ENCODE measurements at places on chromosomes 12 and 14.

DNA sequence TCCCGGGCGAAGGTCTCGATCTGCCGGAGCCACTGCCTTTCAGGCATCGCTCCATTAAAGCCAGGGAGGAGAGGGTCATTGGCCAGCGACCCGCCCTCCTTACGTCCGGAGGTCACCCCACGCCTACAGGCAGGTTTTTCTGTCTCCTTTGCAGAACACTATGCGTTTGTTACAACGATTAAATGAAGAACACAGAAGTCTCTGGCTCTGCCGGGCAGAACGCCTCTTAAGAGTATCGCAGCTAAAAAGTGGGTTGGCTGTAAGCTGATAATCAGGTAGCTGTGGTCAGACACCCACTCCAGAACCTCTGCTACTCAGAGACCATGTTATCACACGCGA, 15.0 kb downstream of the OTX2 start:
- DNase-seq, result no peak

- DNase-seq, result no peak
Measured at GRCh38 chr12:57983146-57983857, 41.9 kb downstream of the ATP23 start.

DNA sequence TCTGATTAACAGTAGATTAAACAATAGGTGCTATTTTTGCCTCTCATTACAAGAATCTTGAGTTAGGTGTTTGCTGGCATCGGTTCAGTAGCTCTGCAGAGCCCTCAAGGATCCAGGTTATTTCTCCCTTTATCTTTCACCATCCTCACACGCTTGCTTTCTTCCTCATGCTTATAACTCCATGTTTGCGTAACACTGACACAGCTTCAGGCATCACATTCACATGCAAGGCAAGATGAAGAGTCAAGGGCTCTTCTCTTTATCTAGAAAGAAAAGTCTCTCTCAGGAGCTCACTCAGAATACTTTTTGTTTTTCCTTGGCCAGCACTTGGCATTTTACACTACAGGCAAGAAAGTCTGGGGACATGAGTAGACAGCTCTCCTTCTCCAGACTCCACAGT, 24.2 kb upstream of the PTHLH start:
- no peak for DNase-seq

GRCh38 chr14:104291123-104292000, 153.0 kb downstream of the KIF26A start:
- no peak for DNase-seq

- DNase-seq, result no peak
Measured at GRCh38 chr12:107026806-107027635, 40.1 kb upstream of the MTERF2 start.

DNA sequence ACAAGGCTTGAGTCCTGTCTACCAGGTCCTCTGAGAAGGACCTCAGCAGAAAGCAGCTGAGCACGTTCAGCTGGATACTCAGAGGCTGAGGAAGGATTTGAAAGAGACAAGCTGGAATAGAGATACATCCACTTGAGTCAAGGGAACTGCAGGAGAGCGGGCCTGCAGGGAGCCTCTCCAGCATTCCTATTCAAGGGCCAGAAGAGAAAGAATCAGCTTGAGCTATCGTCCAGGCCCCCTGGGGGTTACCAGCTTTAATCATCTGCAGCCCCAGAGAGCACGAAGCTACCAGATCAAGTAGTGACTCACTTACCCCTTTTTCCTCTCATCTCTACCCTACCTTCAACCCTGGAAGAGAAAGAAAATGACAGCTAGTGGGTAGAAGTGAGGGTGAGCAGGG, 80.9 kb downstream of the NDUFA12 start:
- no peak for DNase-seq

- DNase-seq, result no peak
Measured at GRCh38 chr12:109944561-109945359, 44.7 kb downstream of the TCHP start.

Measured in CD4-positive, alpha-beta T cell treated with Interleukin-6 at 100 ng/mL for 8 hours (primary cell).